ENCODE measurements at places on chromosomes 6 and 20.

GRCh38 chr6:157116426-157116825, 206.9 kb downstream of the TMEM242 start:
- no peak for DNase-seq

- no peak for DNase-seq
Observed at GRCh38 chr6:33590531-33591198, 10.6 kb upstream of the BAK1 start.

- DNase-seq = no peak
Observed at GRCh38 chr6:142545147-142545546, 243.3 kb downstream of the ADGRG6 start.

DNA sequence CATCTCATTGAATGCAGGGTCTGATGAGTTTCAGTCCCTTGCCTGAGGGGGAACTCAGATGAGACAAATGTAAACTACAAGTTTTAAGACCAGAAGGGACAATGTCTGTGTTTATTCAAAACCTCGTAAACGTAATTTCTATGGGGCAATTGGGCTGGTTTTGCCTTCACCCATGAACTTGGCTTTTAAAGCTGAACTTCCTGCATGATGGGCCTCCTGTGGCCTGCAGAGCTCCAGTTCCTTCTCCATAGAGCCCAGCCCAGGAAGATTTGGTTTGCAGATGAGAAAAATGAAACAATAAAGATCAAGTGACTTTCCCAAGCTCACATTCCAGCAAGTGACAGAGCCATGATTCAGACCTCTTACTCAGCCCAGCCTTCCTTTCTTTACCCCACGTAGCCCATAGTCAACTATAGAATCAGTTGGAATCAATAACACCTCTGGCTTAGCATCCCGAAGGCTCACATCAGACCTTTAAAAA, 612.3 kb downstream of the UTRN start:
- no peak for DNase-seq

DNA sequence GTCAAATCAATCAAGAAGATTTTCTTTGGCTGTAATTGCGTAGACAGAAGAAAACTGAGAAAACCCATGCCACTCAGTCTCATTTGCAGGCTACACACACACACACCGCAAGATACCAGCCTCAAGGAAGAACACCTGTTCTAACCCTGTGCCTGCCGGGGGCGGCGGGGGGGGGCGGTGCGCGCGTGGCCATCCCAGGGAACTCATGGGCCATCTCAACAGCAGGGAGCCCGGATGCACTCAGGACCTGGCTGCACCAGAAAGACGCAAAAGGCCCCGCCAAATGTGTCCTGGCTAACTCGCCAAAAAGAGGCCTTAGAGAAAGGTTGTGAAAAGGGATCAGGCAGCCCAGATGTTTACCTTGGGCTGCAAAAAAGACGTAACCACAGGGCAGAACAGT, 2.1 kb downstream of the B3GAT2 start:
- DNase-seq = no peak

Data from stimulated activated CD4-positive, alpha-beta T cell treated with anti-CD3 and anti-CD28 coated beads, Interleukin-12 subunit alpha, Interleukin-12 subunit beta, amount 100 ng/mL, for 48 hours (primary cell).